ENCODE measurements at places on chromosomes 5 and 9.
A peak's percentile ranks its signal among the peaks of the same experiment; 100 is the strongest.

- DNase-seq: no peak
Measured at GRCh38 chr9:103798620-103799019, 295.5 kb upstream of the SMC2 start.

GRCh38 chr5:57831932-57832331, 349.3 kb upstream of the ACTBL2 start:
- no peak for DNase-seq

- no peak for DNase-seq
Measured at GRCh38 chr9:89677702-89678395, 73.0 kb downstream of the GADD45G start.

- peak; percentile 22 for DNase-seq
Measured at GRCh38 chr9:15509931-15510788, 610 bp downstream of the PSIP1 start.

DNA sequence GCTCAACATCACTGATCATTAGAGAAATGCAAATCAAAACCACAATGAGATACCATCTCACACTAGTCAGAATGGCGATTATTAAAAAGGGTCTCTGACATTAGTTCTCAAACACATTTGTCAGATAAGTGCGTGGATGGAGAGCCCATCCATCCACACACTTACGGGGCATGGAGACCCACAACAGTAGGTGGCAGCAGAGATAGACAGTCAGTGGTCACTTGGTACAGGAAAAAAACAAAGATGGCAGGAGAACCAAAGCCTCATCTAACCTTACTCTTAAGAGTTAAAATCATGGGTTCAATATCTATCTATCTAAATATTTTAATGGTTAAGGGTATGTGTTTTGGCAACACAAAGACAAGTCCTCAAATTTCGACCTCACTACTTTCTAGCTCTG, 1378.7 kb upstream of the C9orf72 start:
- DNase-seq: no peak

- no peak for DNase-seq
Measured at GRCh38 chr9:112809351-112809848, 58.8 kb downstream of the SNX30 start.

GRCh38 chr5:38453506-38453905, 102.9 kb downstream of the LIFR start:
- no peak for DNase-seq

DNA sequence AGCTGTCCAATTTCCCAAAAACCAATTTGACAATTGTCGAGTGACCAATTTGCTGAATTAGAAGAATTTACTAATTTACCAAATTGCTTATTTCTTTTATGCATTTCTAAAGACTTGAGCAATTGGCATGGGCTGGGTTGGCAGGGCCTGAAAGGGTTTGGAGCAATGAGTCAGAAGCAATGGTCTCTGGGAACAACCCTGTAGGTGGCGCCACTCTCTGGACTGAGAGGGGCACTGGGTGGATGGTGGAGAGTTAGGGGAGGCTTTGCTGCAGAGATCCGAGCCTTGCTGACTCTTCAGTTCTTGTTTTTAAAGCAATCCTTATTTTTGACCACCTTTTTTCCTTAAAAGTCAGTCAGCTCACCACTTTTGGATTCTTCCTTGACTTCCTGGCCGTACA, 71.5 kb upstream of the RPS23 start:
- DNase-seq: no peak

DNA sequence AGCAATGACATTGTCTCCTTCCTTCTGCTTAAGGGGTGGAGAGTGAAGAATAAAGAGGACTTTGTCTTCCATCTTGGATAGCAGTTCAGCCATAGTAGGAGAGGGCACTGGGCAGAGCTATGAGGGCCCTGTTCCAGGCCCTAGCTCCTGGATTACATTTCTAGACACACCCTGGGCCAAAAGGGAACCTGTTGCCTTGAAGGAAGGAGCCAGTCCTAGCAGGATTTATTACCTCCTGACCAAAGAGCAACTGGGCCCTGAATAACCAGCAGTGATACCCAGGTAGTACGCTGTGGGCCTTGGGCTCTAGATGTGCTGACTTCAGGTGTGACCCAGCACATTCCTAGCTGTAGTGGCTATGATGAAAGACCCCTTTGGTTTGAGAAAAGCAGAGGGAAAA, 95.8 kb downstream of the RMI1 start:
- no peak for DNase-seq

GRCh38 chr5:97009212-97009898, 73.5 kb downstream of the LNPEP start:
- no peak for DNase-seq
